ENCODE measurements at places on chromosomes 1 and 21.
A peak's percentile ranks its signal among the peaks of the same experiment; 100 is the strongest.

GRCh38 chr1:36905941-36906340, 128.4 kb downstream of the GRIK3 start:
- no peak for DNase-seq

- no peak for DNase-seq
Measured at GRCh38 chr1:210117681-210118170, 114.9 kb upstream of the SERTAD4 start.

- DNase-seq = no peak
Measured at GRCh38 chr1:75999034-75999433, 66.8 kb upstream of the ASB17 start.

- no peak for DNase-seq
Measured at GRCh38 chr1:94305704-94306103, 68.3 kb upstream of the ARHGAP29 start.

GRCh38 chr1:29052100-29052499, 71.6 kb downstream of the TMEM200B start:
- DNase-seq = no peak

- DNase-seq = no peak
Measured at GRCh38 chr1:116856312-116856711, 53.4 kb upstream of the PTGFRN start.

- DNase-seq = no peak
Measured at GRCh38 chr1:203073469-203073868, 12.3 kb downstream of the MYOG start.

DNA sequence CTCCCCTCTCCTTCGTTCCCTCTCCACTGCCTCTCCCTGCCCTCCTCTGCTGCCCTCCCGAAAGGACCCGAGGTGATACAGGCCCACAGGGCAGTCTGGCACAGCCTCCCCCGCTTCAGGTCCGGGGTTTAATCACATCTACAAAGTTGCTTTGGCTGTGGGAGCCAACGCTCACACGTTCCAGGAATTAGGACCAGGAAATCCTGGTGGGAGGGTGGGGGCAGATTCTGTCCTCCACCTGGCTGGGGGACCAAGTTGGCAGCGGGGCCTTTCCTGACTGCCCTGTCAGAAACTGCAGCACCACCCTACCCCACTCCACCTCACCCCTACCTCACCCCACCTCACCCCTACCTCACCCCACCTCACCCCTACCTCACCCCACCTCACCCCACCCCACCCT, 95.1 kb downstream of the WDR4 start:
- peak; percentile 20 for DNase-seq

GRCh38 chr1:28470146-28470545, 35.7 kb upstream of the RCC1 start:
- DNase-seq = no peak

- no peak for DNase-seq
Measured at GRCh38 chr1:17544776-17545350, 5.4 kb downstream of the ARHGEF10L start.

- DNase-seq = no peak
Measured at GRCh38 chr1:204971517-204972336, 71.3 kb upstream of the CNTN2 start.

- DNase-seq = no peak
Measured at GRCh38 chr1:151259351-151259750, 4.8 kb downstream of the PSMD4 start.

GRCh38 chr1:162206300-162206699, 136.8 kb downstream of the NOS1AP start:
- no peak for DNase-seq

- DNase-seq = no peak
Measured at GRCh38 chr1:226404904-226405222, 3.0 kb downstream of the PARP1 start.

- no peak for DNase-seq
Measured at GRCh38 chr1:208741296-208741695, 497.1 kb upstream of the PLXNA2 start.

GRCh38 chr1:95095833-95096217, 21.3 kb upstream of the TLCD4 start:
- no peak for DNase-seq

- DNase-seq = peak; percentile 49
Measured at GRCh38 chr1:229205854-229206253, 65.1 kb upstream of the RAB4A start.

- no peak for DNase-seq
Measured at GRCh38 chr1:75233302-75233929, 99.2 kb downstream of the LHX8 start.

GRCh38 chr1:171715813-171716251, 26.0 kb downstream of the VAMP4 start:
- peak; percentile 83 for DNase-seq

- DNase-seq = peak; percentile 73
Measured at GRCh38 chr1:229015806-229016205, 255.1 kb upstream of the RAB4A start.

DNA sequence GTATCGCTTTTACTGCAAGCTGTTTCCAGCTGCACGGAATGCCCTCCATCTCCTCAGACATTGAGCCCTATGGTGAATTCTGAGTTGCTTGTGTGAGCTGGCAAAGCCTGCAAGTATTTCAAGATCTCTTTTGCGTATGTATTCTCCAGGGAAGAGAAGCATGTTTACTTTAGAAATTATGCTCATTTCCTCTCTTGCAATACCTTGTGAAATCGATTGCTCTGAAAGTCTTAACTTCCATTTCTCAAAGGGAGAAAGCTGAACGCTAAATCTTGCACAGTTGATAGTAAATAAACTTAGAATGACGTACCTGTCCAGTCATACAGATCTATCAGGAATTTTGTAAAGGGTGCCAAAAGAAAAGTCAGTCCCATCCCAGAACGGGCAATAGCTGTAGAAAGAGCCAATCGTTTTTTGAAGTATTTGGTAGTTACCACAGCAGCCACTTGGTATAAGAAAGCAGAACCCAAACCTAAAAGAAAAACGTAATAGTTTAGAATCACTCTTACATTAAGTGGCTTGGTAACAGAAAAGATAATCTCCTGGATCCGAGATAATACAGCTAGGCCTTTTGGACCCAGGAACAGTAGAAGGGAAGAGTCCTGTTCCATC, 10.0 kb downstream of the SLC16A4 start:
- no peak for DNase-seq

- DNase-seq = no peak
Measured at GRCh38 chr1:230163205-230163604, 96.2 kb downstream of the GALNT2 start.

DNA sequence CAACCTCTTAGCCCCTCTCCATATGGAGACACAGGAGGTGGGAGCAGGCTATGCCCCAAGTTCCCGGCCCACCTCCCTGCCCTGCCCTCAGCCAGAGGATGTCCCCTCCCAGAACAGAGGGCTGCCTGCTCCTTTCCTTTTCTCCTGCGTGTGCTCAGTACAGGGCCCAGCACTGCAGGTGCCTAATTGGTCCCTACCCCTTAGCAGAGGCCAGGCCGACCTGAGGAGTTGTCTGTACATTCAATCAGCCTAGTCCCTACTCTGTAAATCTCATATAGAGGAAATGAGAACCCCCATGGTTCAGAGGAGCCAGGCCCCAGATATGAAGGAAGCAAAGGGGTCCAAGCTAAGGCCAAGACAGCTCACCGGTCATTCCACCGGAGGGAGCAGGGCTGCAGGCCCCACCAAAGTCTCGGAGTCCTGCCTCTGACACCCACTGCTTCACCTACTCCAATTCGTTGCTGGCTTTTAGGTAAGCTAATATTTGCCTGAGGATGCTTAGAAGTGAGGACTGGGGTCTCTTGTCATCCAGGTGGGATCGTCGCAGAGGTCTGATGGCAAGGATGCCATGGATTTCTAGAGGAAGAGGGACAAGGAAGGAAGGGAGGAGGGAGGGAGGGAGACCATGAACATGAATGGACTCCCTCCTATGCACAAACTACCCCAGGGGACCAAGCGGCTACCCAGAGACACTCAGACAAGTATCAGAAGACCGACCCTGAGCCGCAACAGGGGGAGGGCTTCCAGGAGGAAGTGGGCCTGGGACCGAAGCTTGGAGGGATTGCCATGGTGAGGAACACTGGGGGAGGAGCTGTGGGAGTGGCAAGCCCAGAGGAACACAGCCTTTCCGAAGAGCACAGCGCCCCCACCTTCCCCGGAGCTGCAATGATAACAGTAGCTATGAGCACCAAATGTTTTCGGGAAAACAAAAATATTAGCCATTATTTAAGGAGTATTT, 30.4 kb upstream of the FOXO6 start:
- no peak for DNase-seq

- DNase-seq = no peak
Measured at GRCh38 chr1:154342132-154342531, 16.8 kb downstream of the ATP8B2 start.

- no peak for DNase-seq
Measured at GRCh38 chr1:233570706-233571105, 43.2 kb upstream of the KCNK1 start.

GRCh38 chr1:221878134-221878533, 136.2 kb upstream of the DUSP10 start:
- no peak for DNase-seq

GRCh38 chr1:19715334-19716203, 50.9 kb downstream of the HTR6 start:
- DNase-seq = peak; percentile 96

DNA sequence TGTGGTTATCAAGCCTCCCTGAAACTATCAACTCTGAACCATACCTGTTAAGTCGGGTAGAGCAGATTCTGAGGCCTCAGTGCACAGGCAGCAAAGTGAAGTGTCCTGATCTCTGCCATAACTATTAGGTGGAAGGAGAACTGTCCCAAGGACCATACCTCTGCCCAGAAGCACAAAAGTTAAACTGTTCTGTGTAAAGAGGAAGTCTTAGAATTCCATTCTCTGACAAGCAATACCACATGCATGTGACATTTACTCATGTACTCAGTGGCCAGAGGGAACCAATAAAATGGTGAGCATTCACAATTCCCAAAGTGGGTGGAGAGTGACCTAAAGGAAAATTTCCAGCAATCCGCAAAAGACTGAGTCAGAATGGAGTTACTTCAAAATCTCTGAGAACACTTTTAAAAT, 61.0 kb downstream of the TOR3A start:
- no peak for DNase-seq
